Stimulated activated CD8-positive, alpha-beta memory T cell treated with anti-CD3 and anti-CD28 coated beads, Interleukin-12 subunit alpha, Interleukin-12 subunit beta, amount 100 ng/mL, for 1 hour (primary cell): ENCODE measurements at places on chromosomes 1 and 21.
A peak's percentile ranks its signal among the peaks of the same experiment; 100 is the strongest.

- no peak for DNase-seq
Observed at GRCh38 chr1:27348861-27349783, 7.3 kb downstream of the SYTL1 start.

DNA sequence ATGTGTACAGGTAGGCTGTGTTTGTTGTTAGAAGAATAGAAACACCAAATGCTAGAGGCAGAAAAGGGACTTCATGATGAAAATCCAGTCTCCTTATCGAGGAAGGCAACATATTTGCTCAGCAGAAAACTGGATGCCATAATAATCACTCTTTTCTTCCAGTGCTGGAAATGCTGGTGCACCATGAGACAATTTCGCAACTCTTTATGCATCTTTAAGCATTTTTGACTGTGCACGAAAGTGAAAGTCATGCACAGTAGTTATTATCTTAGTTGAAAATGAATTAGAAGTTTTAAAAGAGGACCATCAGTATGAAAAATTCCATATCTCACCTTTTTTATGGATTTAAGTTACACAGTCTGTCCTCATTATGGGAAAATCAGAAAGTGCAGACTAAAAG lies 29.1 kb downstream of the SMYD2 start:
- DNase-seq, result no peak

DNA sequence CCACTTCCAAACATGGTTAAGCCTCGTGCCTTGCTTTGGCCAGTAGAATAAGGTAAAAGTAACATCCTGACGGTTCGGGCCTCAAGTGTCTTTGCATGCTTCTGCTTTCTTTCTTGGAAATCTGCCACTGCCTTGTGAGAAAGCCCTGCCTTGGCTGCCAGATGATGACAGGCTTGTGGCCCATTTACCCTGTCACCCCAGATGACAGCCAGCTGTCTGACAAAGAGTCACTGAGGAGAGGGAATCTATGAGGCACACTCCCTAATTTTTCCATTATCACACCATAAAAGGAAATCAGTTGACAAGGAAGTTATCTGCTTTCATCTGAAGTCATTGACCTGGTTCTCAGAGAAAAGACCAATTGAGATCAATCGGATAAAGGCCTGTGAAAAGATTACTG lies 199.8 kb downstream of the USH2A start:
- DNase-seq, result no peak

GRCh38 chr1:43530483-43531106 lies at the start of gene PTPRF:
Gene PTPRF, plus strand, starts transcription at chr1:43530883. Its CDS starts 14,193 bp downstream, at chr1:43545076.
- DNase-seq, result no peak

- DNase-seq, result no peak
Observed at GRCh38 chr1:44650159-44650831, 24.0 kb downstream of the TMEM53 start.

DNA sequence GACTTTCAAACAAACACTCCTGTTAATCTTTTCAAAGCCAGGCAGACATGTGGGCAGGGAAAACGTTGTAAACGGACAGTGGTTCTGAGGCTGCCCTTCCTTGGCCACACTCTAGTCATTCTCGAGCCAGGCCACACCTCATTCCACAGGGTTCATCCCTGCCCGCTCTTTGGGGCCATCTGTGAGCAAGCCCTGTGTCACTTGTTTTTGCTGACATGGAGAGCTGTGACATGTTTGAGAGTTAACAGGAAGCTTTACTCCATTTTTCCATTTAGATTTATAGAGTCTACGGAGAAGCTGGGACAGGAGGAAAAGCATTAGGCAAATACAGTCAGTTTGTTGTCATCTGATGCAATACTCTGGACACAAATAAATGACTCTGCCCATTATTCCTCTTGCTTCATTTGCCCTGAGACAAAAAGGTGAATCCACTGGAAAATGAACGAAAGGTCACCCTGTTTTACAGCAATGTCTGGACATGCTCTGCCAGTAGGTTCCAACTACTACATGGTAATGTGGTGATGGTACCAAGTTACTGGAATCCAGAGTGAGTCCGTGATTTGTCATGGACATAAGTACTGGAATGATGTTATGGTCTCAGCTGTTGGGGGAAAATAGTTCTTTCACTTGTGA lies 126.9 kb downstream of the CLIC6 start:
- DNase-seq, result no peak

DNA sequence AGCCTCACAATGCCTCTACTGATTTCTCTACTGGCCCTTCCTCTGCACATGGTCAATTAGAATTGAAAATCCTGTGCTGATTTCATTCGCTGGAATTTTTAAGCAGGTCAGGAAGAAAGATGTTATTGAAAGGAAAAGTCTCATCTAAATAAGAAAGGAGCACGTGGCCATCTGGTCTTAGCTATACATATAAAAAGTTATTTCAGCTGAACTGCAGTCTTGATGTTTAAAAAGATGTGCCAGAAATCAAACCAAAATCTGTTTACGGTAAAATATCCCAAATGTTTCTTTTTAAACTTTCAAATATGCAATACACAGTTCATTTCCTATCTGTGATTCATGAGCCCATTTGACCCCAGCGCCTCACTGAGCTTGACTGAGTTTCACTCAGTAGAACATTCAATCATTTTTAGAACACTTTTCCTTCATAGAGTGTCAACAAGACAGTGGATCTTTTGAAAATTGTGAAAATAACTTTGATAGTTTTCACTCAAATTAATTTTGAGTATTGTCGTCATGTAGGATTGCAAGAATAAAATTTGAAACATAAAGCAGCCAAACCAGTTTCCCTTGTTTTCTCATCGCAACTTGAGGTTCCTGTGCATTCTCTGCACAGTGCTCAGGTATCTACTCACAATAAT lies 293.6 kb downstream of the PTPRC start:
- DNase-seq, result no peak

GRCh38 chr1:19325958-19326747 lies 14.0 kb downstream of the SLC66A1 start:
- no peak for DNase-seq

- no peak for DNase-seq
Observed at GRCh38 chr21:33817663-33818451, 97.7 kb downstream of the ATP5PO start.

GRCh38 chr21:29217818-29218291 lies 80.9 kb upstream of the BACH1 start:
- DNase-seq, result no peak

- peak; percentile 15 for DNase-seq
Observed at GRCh38 chr1:17119076-17119772, at the start of gene PADI2. Gene PADI2, minus strand, starts transcription at chr1:17119451. Its CDS starts 80 bp downstream, at chr1:17119371.

- no peak for DNase-seq
Observed at GRCh38 chr21:45090966-45091365, 16.6 kb downstream of the ADARB1 start.

GRCh38 chr1:240888039-240888786 lies 276.3 kb upstream of the GREM2 start:
- no peak for DNase-seq

DNA sequence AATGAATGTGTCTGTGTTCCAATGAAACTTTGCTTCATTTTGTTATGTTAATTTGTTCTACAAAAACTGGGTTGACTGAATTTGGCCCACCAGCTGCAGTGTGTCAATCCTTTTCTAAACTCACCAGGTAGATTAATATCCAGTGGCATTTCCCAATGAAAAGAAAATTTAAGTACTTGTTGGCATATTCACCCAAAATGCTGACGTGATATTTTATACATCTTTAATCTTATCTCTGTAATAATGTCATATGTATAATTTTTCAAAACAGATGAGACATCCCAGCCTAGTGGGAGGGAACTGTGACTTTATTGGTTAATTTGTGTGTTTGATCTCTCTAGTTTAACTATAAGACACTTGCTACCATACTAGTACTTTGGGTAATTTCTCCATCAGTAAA lies 8.1 kb downstream of the SELENOF start:
- DNase-seq, result no peak

DNA sequence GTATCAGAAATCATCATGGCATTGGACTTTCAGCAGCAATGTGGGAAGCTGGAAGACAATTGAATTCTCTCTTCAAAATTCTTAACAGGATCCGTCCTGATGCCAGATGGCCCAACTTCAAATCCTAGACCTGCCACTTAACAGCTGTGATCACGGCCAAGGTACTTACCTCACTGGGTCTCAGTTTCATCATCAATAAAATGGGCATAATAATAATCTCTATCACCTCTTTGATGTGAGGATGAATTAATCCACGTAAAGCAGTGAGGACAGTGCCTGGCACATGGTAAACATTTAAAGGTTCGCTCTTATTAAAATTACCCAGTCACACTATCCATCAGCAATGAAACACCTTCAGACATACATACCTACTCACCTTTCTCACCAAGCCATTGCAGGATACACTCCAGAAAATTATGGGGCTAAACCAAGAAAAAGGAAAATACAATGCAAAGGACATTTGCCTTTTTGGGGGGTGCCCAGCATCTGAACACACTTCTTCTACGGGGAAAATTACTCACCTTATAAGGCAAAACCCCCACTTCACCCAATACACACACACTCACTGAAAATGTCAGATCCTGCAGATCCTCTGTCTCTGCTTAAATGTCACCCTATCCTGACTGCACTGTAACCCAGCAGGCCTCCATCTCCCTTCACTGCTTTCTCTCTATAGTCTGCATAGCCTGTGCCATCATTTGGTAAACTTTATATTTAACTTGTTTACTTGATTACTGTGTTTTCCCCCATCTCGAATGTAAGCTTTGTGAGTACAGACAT lies 21.7 kb downstream of the GLIS1 start:
- no peak for DNase-seq

DNA sequence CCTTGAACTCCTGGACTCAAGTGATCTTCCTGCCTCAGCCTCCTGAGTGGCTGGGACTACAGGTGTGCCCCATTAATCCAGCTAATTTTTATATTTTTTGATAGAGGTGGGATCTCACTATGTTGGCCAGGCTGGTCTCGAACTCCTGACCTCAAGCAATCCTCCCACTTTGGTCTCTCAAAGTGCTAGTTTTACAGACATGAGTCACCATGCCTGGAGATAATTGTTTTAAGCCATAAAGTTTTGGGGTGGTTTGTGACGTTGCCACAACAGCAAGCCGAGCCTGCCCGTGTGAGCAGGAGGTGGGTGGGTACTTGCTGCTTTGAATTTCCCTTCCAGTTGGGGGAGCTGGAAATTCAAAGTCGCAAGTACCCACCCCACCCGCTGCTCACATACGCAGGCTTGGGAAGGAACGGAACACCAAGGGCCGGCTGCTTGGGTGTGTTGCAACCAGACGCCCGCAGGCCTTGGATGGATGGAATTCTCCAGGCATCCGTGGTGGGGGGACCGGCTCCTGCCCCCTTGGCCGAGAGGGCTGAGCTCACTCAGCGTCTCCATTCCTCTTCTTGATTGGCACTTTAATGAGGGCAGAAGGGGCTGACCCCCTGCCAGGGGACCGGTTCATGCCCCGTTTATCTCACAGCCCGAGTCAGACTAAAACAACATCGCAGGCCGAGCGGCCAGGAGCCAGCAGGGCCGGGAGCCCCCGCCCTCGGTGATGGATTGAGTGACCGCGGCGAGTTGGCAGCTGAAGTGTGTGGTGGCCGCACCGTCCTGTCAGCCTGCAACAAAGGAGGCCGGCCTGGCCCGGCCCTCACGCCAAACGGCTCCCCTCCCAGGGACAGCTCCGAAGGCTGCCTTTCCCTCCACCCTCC lies 78.1 kb downstream of the DHRS3 start:
- no peak for DNase-seq

DNA sequence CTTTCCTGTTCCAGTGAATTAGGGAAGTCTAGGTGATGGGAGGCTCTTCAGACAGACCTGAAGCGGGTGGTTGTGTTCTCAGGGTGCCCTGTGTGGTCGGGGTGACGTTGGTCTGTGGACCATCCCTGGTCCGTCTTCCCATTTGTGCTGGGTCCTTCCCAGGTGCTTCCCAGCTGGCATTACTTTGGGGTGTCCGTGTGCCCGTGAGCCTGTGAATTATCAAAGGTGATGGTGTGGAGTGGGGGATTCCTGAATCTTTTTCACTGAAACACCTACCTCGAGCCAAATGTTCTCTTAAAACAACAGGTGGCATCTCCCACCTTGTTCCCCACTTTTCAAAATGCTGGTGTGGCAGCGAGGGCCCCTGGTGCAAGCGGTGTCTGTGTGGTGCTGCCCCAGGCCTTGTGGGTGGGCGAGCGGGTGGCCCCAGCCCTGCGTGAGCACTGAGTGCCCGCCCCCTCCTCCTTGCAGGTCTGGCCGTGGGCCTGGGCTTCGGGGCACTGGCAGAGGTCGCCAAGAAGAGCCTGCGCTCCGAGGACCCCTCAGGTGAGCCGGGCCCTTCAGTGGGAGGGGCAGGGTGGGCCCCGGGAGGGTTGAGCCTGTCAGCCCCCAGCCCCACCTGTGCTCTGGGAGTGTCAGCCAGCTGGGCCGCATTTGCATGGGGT lies 37.0 kb downstream of the COQ8A start:
- no peak for DNase-seq

DNA sequence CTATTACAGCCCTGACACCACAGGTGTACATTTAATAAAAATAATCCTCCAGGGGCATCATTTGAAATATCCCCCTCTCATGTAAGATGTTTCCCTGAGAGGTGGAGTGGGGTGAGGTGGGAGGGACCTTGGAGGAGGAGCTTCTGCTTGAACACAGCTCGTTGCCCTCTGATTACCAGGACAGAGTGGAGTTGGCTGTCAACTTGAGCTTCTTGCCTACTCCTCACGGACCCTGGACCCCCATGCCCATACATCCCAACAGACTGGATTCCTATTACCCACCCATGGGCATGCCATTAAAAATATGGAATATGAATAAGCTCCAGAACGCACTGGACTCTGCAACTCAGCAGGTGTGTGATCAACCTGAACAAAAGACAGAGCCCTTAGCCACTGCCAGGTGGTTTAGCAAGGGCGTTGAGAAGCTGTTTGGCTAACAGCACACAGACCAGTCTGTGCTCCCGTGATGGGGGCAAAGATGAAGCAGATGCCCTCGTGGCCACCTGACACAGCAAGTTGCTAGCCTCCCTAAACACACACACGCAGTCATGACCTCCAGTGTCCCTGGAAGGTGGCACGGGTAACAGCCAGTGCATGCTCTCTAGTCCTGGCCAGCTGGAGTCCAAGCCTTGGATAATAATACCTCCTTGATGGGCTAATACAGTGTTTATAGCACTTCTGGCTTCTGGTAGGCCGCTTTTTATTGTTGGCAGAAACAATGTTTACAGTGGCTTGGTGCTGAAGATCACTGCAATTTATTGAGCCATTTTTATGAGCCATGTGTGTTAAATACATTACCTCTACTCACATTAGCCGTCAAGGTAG lies 155.0 kb downstream of the TOMM20 start:
- DNase-seq, result no peak

- DNase-seq, result no peak
Observed at GRCh38 chr1:109944541-109944940, 33.9 kb downstream of the CSF1 start.

GRCh38 chr1:43464681-43465504 lies 11.2 kb upstream of the HYI start:
- DNase-seq, result no peak
